HEK293T (cell line): ENCODE measurements at places on chromosomes 12 and 14.

DNA sequence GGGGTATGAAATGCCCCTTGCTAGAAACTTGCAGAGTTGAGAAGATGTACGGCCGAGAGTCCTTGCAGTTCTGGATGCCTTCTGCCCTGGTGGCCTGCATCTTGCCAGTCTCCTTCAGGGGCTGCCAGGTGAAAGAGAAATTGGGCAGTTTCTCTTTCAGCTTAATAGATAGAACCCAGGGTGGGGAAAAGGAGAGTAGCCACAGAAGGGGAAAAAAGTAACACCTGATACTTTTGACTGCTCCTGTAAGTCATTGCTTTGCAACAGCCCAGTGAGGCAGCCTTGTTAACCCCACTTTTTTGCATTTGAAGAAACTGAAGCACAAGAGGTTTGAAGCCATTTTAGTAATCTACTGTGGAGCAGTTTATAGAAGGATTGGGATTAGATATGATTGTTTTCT, 27.6 kb downstream of the TDP1 start:
- no peak for DNase-seq

GRCh38 chr14:54339771-54340170, 57.0 kb upstream of the CDKN3 start:
- DNase-seq = no peak

DNA sequence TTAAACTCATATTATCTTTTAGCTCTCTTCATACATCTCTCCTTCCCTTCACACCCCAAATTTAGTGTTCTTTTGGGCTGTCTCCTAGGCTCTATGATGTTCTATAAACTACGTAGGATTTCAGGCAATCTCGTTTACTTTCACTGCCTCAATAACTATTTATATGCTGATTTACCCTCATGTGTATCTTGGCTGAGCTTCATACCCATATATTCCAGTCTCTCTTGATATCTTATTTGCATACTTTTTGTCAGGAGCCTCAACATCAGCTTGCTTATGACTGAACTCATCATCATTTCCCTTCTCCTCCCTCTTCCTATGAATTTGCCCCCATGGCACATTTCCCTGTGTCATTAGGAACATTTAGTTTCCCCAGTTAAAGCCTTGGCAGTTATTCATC, 262.1 kb upstream of the FBXO33 start:
- DNase-seq = no peak

GRCh38 chr14:28830115-28830534, 63.5 kb downstream of the FOXG1 start:
- DNase-seq = no peak

GRCh38 chr14:87994974-87995373, 2.0 kb upstream of the GALC start:
- no peak for DNase-seq

DNA sequence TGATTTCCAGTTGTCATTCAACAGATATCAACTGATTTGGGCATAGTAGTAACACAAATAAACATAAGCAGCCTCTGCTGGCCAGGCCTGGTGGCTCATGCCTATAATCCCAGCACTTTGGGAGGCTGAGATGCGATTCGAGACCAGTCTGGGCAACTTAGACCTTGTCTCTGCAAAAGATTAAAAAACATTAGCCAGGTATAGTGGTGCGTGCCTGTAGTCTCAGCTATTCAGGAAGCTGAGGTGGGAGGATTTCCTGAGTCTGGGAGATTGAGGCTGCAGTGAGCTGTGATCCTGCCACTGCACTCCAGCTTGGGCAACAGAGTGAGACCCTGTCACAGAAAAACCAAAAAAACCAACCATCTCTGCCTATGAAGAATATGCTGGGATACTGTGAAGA, 7.1 kb downstream of the METAP2 start:
- DNase-seq = no peak

- DNase-seq = no peak
Measured at GRCh38 chr12:115709540-115710011, 567.9 kb downstream of the MED13L start.
